ENCODE measurements at places on chromosomes 2 and 18. TPM values are rescaled to one million over a fixed set of nuclear protein-coding genes. Genes with fewer than 3 reads are reported as not detected.

DNA sequence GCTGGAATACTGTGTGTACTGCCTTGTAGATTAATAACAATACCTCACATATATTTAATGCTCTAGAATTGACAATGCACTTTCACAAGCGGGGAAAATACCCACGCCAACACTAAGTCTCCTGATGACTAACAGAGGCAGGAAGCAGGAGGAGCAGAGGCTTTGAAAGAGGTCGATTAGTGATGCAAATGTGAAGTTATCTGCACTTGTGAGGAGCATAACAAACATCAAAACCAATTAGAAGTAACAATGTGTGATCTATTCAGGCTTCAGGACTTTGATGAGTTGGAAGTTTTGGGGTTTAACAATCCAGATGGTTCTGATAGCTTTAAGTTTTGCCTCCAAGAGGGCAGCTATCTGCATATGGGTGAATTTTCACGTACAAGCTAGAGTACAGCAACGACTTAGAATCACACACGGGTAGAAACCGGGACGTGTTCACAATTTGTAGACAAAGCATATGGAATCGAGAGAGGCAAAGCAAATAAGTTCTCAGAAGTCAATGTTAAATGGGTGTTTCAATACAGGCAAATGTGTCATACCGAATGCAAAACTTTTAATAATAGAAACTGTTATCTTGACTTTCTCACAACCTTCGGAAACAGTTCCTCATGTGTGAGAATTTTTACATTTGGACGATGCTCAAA lies 114.5 kb downstream of the METTL8 start:
- ATAC-seq, result no peak
- H3K36me3 ChIP-seq, result peaks cover 19% of the 10 kb centered on the region
- H3K4me1 ChIP-seq, result peaks cover 9% of the 10 kb centered on the region
- peak overlapping the region; percentile 60 for H3K27ac ChIP-seq

GRCh38 chr2:65940856-65941255 lies 494.1 kb upstream of the MEIS1 start:
- no peaks in the 10 kb centered on the region for H3K4me1 ChIP-seq
- ATAC-seq, result no peak
- no peak overlapping the region for H3K4me3 ChIP-seq
- H3K27me3 ChIP-seq, result no peaks in the 10 kb centered on the region
- H3K36me3 ChIP-seq, result no peaks in the 10 kb centered on the region
- no peak overlapping the region for H3K27ac ChIP-seq

Gene ZAP70
- 2.2 TPM for total RNA-seq

DNA sequence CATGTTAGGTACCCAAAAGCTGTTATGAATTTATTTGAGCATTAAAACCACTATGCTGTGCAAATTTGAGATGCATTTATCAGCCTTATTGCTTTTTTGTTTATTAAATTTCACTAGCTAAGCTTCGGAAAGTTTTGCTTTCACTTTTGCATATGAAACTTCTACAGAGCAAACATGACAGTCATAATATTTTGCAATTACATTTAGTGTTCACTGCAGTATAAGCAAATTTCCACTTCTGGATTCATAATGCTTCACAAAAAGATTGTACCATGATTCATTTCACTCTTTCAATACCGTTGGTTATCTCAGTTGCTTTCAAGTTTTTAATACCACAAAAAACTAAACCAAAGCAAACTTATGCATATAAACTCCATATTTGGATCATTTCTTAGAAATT lies 228.7 kb upstream of the SLC8A1 start:
- H3K27me3 ChIP-seq, result no peaks in the 10 kb centered on the region
- peak overlapping the region; percentile 21 for H3K4me3 ChIP-seq
- H3K4me1 ChIP-seq, result no peaks in the 10 kb centered on the region

Gene TLX2
- total RNA-seq, result 0.94 TPM

Gene GCKR
- total RNA-seq, result 0.58 TPM

DNA sequence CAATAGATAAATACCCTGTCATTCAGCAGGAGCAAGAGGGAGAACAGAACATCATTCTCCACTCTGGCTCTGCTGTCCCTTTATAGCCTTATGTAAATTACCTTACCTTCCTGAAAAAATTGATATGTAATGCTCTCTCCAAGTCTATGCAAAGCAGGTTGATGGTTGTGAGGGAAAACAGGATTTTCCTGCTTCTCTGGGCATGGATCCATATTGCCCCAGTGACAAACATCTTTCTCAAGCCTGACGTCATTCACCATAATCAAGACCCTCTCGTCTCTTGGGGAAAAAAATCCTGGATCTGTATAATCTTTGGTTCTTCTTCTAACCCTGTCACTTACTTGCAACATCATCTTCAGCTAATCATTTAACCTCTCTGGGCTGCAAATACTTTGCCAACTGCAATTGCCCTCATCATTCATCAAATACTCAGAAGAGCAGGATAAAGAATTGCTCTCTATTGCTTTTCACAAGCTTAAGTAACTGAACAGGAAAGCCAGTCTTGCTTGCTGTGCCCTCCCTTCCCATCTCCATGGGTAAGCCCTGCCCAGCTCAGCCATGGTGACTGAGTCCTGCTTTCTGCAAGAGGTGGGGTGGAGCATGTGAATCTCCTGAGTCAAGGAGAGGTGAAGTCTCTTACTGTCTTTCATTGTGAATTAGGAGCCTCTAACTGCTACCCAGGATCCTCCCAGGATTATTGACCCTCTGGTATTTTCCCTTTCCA lies 123.7 kb upstream of the KLF7 start:
- no peaks in the 10 kb centered on the region for H3K36me3 ChIP-seq
- H3K4me3 ChIP-seq, result no peak overlapping the region
- no peaks in the 10 kb centered on the region for H3K4me1 ChIP-seq
- no peaks in the 10 kb centered on the region for H3K27me3 ChIP-seq

Gene FAM237A
- total RNA-seq, result not detected

Gene CGREF1
- not detected for total RNA-seq

Gene KCNK3
- 2.0 TPM for total RNA-seq

Gene CDK5R2
- 0.27 TPM for total RNA-seq

- no peak overlapping the region for H3K4me3 ChIP-seq
- H3K36me3 ChIP-seq, result no peaks in the 10 kb centered on the region
- H3K4me1 ChIP-seq, result no peaks in the 10 kb centered on the region
- no peak overlapping the region for H3K27ac ChIP-seq
- H3K27me3 ChIP-seq, result no peaks in the 10 kb centered on the region
Observed at GRCh38 chr2:110995911-110996310, 124.8 kb upstream of the BCL2L11 start.

- no peaks in the 10 kb centered on the region for H3K36me3 ChIP-seq
- no peak overlapping the region for H3K4me3 ChIP-seq
- H3K4me1 ChIP-seq, result peaks cover 8% of the 10 kb centered on the region
- no peak for ATAC-seq
Observed at GRCh38 chr2:28898048-28898447, 3.6 kb downstream of the WDR43 start.

DNA sequence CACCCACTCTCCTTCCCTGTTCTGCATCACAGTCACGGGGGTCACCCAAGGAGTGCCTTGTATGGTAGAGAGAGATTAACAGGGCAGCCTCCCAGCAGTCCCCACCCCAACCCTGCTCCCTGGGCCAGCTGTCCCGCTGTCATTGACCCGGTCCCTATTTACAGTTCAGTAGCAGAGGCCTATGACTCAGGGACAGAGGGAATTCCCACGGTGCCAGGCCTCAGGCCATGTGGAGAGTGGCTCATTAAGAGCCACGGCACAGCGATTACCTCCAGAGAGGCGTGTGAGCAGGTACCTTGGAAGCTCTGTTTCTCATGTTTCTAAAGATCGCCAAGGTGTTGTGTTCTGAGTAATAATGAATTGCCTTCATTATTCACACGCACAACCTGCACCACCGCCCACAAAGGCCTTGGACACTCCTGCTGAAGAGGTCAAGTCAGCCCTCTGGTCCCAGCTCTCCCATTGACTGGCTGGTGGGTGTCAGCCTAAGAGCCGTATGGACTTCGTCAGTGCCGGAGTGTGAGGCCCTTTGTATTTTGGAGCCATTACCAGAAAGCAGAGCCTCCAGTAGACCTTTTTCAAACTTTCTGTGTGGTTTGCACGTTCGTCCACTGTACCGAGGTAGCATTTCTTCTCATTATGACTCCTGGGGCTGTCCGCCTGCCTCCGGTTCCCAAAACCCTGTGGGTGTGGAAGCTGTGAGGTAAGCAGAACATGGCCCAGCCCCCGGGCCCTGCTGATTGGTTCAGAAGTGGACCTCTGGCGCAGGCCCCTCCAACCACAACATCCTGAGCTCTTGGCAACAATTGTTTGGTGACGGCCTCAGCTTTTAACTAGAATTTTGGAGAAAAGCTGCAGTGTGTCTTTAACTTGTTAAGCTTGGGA lies 47.0 kb downstream of the SERTAD2 start:
- no peaks in the 10 kb centered on the region for H3K27me3 ChIP-seq
- H3K27ac ChIP-seq, result no peak overlapping the region
- H3K4me3 ChIP-seq, result no peak overlapping the region
- ATAC-seq, result peak; percentile 92

DNA sequence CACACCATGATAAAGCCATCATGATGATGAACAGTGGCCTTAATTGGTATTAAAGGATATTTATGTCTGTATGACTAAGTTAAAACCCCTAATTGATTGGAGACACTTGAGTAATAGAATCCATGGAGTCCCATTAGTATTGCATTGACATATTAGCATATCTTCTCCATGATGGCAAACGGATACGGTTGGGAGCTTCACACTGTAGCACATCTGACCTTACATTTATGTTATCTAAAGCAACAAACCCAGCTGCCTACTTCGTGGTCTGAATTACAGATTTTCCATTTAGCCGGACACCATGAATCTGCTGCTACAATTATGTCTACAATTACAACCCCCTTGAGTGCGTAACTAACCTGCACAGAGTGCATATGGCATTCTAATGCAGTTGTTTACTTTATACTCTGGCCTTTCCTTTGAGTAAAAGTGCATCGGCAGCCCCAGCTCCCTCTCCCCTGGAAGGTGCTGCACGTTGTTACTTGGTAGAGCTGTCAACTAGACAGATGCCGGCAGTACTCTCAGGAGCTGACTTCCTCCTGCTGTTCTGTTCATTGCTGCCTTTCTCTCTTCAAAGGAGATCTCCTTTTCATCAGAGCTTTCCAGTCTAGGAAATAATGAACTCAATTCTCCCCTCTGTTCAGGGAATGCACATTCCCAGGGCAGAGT lies 92.1 kb downstream of the LRRC30 start:
- no peaks in the 10 kb centered on the region for H3K4me1 ChIP-seq
- H3K36me3 ChIP-seq, result no peaks in the 10 kb centered on the region
- no peaks in the 10 kb centered on the region for H3K27me3 ChIP-seq
- no peak overlapping the region for H3K4me3 ChIP-seq

DNA sequence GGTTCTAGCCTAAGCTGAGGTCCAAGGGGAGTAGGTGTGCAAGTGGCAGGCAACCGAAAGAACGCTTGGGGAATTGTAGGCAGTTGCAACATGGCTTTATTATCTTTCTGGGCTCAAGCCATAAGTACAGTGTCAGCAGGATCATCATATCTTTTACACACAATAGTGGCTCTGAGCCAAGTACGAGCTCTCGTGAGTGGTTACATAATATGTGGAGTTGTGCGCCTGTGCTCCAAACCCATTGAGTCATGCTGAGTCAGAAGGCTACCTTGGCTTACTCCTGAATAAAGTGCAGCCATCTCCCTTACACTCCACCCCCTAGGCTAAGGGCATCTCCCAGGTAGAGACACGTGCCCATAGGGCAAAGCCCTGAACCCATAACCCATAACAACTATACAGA lies 233.9 kb downstream of the SATB2 start:
- H3K27me3 ChIP-seq, result no peaks in the 10 kb centered on the region
- ATAC-seq, result no peak
- H3K4me3 ChIP-seq, result no peak overlapping the region
- H3K27ac ChIP-seq, result no peak overlapping the region

DNA sequence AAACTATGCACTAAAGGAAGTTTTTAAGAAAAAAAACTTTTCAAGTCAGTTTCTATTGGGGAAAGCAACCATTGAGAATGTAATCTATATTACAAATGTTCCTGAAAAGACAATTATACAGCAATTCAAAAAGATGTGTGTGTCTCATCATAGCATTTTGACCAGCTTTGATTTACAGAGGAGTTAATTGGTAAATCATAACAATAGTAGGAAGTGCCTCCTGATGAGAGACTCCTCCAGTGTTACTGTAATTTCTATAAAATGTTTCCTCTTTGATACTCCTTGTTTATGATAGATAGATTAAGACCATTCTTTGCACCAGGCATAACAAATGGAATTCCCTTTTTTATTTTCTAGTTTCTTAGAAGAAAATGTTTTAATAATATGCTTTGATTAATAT lies 249.9 kb downstream of the CALCRL start:
- no peaks in the 10 kb centered on the region for H3K4me1 ChIP-seq
- no peak overlapping the region for H3K27ac ChIP-seq
- no peak for ATAC-seq

Gene CYB5A
- total RNA-seq, result 53.8 TPM

DNA sequence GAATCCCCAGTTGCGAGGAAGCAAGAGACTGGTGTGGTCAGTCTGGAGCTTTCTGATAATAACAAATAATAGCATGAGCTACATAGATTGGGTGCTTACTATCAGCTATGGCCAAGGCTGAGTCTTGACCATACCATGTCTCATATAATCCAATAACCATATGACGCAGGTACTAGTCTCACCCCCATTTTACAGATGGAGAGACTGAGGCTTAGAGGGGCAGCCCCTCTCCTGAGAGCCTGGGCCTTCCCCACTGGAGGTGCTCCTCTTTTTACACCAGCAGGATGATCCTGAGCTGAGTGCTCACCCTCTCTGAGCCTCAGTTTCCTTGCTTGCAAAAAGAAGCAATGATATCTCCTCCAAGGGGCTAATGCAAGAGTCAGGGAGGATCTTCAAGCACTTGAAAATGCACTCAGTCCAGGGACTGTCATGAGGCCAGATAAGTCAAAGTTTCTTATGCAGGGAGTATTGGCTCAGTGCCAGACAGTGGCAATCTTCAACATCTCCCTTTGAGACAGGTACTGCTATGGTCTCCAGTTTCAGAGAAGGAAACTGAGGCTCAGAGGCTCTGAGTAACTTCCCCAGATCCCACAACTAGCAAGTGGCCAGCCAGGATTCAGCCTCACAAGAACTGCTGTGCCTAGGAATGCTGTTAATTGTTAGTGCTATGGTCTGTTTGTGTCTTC lies 149.7 kb downstream of the TFCP2L1 start:
- no peak for ATAC-seq
- H3K27ac ChIP-seq, result no peak overlapping the region
- peaks cover 31% of the 10 kb centered on the region for H3K27me3 ChIP-seq
- no peaks in the 10 kb centered on the region for H3K36me3 ChIP-seq
- no peaks in the 10 kb centered on the region for H3K4me1 ChIP-seq
- H3K4me3 ChIP-seq, result no peak overlapping the region

Gene SAG
- not detected for total RNA-seq

Gene TMEM37
- 5.2 TPM for total RNA-seq

Measured in gastroesophageal sphincter (tissue), 4 donors.